ENCODE measurements at places on chromosomes 2 and 18.

DNA sequence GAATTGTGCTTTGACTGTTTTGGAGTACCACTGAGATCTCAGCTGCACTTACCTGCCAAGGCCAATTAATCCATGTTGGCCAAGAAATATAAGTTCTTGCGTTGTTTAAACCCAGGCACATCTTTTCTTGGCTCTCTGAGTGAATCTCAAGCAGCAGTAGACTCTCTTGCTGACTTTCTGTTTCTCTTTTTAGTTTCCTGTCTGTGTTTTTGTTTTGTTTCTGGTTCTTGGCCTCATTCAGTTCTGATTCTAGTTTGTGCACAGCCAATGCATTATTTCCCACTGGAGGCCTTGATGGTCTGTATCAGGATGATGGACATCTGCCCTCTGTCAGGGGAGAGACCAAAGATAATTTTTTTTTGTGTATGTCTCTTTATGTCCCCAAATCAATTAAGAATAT, 379.4 kb downstream of the CDH2 start:
- DNase-seq, result no peak

DNA sequence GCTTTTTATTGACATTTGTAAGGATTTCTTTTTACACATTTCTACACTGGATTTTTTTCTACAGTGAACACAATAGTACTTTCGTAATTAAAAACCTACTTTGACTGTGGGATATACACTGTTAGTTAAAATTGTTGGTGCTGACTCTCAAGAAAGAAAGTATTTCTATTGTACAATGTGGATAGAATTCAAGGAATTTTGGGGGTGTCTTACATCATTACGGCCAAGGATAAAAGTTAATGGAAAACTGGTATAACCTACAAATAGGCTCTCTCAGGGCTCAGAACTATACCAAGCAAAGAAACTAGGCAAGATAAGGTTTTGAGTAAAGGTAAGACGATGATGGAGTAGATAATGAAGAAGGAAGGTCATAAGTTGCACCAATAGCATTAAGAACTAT, 198.4 kb upstream of the PARD3B start:
- DNase-seq, result no peak

DNA sequence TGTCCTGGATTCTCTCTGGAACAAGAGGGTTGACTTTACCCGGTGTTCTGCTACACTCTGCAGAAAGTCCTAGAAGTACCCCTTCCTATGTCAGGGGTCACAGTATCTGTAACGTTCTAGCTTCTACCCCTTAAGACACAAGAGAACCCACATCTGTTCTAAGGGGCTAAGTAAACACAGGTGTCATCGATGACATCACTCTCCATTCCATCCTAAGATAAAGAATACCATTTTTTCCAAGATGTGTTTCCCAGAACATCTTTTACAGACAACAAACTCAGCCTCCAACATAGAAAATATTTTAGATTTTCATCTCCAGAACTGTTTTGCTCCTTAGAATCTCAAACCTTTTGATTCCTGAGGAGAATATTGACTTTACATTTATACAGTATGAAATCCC, 239.1 kb downstream of the TRIB2 start:
- no peak for DNase-seq

DNA sequence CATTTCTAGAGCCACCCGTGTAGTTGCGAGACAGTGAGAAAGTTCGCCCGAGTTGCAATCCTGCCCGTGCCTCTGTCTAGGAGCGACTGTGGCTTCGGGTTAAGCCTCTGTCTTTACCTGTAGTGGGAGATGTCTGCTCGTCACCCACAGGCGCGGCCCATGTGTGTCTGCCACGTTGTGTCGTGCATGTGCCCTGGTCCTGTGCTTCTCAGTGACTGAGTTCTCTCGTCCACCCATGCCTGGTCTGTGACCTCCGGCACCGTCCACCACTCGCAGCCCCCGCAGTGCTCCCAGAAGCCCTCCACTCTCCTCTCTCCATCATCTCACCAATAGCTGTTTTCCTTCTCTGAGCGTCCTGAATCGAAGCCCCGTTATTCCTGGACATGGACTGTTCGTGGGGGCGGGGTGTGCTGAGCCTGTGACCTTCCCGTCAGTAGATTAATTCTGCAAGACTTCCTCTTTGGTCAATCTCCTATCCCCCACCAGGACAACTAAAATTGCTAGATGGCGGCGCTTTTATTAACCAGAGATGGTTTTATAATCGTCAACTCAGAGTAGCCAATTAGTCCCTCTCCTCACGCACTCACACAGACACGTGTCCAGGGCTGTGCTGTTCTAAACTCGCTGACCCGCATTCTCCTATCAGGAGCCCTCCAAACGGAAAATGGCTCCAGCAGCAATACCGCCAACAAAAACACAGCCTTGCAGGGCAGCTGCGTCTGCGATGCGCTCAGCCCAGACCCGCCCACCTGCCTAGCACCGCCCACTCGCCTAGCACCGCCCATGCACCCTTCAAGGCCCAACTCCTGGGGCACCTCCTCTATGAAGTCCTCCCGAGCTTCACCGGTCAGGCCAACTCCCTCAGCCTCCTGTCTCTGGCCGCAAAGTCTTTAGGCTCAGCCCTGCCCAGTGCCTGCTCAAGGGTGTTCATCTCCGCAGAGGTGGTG, 119.4 kb downstream of the TWIST2 start:
- DNase-seq, result no peak

DNA sequence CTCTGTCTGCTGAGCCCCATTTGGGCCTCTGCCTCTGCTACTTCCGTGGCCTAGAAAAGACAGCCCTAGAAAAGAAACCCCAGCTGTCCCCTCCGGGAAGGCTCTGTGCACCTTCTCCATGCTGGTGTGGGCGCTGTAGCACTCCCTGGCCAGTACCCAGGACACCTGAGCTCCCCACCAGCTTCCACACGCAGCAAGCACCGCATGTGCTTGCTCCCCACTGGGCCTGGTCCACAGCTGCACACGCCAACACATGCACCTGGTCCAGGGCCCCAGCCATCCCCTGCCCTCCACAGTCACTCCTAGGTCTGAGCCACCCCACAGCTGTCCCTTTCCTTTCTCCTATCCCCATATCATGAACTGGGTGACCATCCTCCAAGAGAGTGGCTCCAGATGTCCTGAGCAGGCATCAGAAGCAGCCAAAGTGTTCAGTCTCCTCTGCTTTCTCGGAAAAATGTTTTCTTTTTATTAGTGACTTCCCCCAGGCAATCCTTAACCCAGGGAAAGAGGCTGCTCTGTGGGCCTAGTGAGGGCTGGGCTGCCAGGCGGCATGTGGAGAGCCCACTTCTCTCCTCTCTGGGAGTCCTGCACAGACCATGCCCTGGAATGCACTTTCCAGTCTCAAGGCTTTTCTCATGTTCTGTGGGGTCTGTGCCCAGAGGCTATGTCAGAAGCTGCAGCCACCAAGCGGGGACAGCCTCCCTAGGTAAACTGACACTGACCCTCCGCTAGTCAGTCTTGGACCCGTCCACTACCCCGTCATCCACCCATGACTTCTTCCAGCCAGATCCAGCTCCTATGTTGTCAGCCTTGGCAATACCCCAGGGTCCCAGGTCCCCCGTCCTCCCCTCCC, 133.7 kb downstream of the KLHL29 start:
- DNase-seq, result no peak

GRCh38 chr2:86035883-86036668, 69.6 kb downstream of the POLR1A start:
- DNase-seq, result peak; percentile 27

DNA sequence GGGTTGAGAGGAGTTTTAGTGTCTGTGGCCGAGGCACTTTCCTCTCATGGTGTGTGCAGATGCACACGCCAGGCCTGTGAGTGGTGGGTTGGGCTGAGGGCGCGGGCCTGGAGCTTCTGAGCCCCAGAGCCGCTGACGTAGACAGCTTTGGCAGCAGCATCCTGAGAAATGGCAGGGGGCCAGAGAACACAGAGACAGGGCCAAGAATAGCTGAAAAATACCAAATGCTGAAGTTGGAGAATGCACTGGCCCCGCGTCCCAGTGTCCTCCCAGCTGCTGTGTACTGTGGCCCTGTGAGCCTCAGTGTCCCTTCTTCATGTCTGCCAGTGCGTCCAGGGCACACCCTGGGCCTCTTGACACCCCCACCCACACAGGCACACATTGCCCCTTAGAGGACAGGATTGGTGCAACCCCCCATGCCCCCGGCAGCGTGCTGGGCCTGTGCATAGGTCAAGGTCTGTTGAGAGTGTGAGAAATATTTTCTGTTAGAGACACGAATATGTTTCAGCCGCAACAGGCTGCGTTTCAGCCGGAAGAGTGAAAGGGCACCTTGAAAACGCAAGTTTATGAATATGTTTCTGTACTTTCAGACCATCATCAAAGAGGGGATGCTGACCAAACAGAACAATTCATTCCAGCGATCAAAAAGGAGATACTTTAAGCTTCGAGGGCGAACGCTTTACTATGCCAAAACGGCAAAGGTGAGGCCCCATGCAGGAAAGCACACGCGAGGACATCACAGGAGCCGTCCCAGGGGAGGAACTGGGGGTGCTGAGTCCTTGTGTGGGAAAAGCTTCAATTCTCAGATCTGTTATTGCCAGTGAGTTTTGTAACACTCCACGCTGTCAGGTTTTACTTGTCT, 33.6 kb downstream of the DGKD start:
- DNase-seq, result no peak

GRCh38 chr18:25646971-25647370, 295.0 kb upstream of the ZNF521 start:
- no peak for DNase-seq

DNA sequence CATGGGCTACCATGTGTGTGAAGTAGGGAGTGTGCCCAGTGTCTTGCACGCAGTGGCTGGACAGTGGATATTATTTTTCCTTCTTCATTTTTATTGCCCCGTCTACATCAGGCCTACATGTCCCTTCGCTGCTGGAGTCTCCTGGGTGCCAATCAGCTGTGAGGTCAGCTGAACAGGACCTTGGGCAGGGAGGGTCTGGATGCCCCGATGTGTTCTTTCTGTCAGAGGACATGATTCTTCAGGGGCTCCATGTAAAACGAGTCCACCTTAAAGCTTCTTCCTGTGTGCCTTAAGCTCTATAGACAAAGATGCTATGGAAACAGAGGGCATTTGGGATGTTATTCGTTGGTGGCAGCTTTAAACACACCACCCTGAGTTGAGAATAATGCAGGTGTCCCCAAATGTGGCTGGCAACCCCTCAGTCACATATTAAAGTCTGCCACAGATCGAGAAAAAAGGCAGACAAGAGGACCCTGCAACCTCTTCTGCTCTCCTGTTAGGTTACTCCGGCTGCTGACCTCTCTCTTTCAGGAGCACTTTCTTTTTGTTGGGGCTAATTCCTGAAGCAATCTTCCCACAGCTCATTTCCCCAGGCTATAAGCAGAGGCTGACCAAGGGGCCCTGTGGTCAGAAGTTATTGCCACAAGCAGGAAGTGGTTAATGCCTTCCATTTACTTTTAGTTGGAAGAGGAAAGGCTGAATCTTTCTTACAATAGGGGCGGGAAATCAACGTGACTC, 20.0 kb downstream of the GREB1 start:
- DNase-seq, result no peak

Data from stimulated activated CD8-positive, alpha-beta memory T cell treated with anti-CD3 and anti-CD28 coated beads, Interleukin-12 subunit alpha, Interleukin-12 subunit beta, amount 100 ng/mL, for 4 hours (primary cell).